ENCODE measurements at places on chromosomes 1 and 21.

DNA sequence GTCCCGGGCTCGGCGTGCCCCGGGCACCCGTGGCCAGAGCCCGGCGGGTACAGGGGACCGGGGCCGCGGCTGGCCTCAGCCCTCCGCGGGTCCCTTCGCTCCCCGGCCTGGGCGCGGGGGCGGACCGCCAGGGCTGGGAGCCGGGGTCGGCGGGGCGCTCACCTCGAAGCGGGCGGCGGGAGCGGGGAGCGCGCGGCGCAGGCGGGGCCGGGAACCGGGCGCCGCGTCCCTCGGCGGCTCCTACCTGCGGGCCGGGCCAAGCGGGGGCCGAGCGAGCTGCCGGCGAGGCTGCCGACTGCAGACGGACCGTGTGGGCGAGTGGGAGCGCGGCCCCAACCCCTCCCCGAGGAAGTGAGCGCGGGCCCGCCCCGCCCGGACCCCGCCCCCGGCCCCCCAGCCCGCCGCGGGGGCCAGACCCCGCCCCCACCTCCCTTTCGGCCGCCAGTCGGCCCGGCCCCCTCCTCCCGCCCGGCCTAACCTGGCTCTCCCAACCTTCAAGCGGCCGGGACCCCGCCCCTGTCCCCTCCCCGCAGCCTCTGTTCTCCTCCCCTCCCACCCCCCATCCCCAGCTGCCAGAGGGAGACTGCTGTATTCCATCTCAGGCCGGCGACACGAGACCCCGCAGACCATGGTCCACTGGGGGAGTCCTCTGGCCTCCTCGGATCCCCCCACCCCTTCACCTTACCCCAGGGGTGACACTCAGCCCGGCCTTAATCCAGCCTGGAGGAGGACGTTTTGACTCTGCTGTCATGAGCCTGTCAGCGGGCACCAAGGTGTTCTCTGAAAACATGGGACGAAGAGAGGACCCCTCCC, at the start of gene FHL3:
Gene FHL3 (minus strand): TSS at position 320 of the 813 bp plus-strand sequence. CDS start 6,102 bp downstream, outside the sequence.
- peak; percentile 56 for DNase-seq

- DNase-seq, result no peak
Measured at GRCh38 chr21:33026878-33027400, 1.2 kb downstream of the OLIG2 start.

DNA sequence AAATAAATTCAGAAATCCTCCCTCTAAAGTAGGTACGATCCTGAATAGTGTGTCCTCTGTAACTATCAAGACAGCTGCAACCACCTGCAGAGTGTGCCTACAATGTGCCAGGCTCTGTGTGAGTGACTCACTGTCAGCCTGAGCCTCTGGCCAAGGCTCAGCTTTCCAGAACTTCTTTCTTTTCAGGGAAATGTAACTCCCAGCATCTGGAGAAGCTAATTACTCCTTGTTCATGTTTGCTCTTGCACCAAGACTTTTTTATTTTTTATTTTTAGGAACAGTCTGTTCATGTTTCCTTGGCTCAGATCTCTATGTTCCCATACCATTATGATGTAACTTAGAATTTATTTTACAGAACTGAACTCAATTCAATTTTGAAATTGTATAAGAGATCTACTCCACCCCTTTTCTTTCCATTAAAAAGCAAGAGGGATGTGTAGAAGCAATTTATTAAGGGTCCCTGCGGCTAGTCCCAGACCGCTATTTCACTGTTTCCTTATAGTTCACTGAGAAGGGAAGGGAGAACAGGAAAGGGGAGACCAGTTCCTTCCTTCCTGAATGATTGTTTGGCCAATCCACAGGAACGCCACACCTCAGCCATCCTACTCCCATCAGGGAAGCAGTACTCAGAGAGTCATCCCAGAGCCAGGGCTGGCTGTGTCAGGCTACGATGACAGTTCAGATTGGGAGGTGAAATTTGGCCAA, 112.4 kb upstream of the ZNF648 start:
- DNase-seq, result no peak

DNA sequence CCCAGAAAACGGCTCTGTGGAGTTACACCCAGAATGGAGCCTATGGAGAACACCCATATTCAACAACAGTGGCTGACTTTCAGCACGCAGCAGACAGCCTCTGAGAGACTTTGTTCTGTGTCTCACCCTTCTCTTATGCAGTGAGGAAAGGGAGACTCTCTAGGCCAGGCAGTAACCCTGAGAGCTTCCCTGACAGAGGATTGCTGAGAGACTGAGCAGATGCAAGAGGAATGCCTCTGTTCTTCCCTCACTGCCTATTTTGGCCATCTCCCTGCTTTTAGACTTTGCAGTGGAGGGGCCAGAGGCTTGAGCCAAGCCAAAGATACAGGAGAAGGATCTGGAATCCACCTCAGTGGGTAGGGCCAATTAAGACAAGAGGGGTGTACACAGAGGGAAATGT, 41.8 kb upstream of the SLC16A1 start:
- DNase-seq, result no peak

GRCh38 chr1:171739656-171740055, 2.2 kb downstream of the VAMP4 start:
- no peak for DNase-seq

GRCh38 chr1:91613595-91613994, 112.9 kb downstream of the CDC7 start:
- DNase-seq, result no peak

DNA sequence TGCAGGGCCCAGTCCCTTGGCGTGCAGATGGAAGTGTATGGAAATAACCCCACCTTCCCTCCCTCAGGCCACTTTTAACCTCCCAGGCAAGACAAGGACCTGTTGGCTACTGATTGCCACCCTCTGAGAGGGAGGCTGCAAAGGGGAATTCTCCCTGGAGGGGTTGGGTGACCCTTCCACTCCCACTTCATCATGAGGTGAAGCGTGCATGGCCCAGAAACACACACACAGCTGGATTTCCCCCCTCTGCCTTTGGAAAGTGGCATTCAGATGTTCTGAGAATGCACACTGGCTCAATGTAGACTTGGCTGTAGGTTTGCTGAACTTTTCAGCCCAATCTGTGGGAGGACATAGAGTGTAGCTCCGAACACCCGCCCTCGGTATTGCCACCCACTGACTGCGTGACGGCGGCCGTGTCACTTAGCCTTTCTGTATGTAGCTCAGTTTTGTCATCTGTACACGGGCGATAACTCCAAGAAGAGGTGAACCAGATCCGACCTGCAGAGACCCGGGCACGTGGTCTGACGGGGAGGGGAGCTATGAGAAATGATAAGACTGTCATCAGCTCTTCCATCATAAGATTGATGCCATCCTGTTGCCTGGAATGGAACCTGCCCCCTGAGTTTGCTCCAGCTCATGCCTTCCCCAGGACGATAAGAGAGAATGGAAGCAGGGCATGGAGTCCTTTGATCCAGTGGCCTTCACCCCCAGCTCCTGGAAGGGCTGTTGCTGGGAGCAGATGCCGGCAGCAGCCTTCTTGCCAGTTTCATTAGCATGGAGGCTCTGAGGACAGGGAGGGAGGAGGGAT, 19.3 kb downstream of the MIIP start:
- DNase-seq, result no peak

GRCh38 chr1:12654004-12654567, 10.2 kb downstream of the AADACL4 start:
- no peak for DNase-seq

DNA sequence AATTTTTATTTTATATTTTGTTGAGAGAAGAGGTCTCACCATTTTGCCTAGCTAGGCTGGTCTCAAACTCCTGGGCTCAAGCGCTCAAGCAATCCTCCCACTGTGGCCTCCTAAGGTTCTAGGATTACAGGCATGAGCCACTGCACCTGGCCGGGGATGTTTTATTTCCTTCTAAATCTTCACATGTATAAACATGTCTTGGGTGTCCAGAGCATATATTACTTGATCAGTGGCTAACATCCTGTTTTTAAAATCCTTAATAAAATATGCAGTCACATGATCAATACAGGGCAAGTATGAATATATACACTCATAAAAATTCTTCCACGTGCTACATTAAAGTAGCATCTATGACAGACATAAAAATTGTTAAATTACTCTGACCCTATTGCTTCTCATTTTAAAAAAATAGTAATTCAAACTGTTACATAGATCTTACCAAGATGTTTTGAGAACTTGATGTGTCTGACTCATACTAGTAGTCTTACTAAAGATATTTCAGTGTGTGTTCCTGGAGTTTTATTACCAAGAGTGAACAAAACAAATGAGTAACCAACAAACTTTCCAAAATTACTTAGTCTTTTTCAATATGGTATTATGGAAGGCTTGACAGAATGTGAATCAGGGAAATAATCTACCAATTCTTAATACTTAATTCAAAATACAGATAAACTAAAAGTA, 222.5 kb downstream of the SLC45A1 start:
- no peak for DNase-seq

DNA sequence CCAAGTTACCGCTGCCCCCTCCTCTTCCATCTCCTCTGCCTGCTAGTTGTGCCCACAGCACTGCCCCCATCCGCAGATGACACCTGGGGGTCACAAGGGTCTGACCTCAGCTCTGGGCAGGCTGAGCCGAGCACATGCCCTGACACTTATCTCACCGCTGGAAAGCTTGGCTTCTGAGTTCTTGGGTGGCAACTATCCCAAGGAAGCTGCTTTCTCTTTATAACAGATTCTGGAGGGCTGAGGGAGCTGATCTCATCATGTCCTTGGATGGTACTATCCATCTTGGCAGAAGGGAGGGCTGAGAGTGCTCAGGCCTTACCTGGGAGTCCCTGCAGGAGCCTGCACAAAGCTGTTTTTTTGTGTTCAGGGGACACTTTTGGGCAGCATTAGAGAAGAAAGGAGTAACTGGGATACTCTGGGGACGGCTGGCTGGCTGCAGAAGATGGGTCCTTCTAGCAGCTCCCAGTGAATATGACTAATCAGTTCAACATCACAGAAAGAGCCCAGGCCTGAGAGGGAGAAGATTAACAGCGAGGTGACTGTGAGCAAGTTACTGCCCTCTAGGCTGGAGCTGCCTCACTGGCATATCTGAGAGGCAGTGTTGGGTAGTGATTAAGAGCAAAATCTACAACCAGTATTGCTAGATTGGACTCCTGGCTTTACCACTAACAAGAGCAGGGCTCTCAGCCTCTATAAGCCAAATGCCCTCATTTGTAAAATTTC, 71.6 kb downstream of the PLXNA2 start:
- no peak for DNase-seq

DNA sequence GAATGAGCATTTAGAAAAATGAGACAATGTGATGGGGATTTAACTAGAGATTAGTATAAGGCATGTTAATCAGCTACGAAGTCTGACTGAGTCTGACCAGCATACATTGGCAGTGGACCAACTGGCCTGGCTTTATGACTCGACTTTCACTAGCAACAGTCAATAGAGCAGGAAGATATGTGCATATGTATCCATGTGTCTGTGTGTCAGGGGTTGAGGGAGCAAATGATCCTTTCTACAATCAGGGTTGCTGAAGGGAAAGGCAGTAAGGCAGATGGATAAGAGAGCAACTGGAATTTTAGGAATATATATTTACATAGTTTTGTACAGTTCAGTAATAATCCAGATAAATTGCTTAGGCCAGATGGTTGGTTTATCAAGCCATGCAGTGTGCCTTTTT, 645.6 kb downstream of the PLA2G4A start:
- DNase-seq, result no peak

DNA sequence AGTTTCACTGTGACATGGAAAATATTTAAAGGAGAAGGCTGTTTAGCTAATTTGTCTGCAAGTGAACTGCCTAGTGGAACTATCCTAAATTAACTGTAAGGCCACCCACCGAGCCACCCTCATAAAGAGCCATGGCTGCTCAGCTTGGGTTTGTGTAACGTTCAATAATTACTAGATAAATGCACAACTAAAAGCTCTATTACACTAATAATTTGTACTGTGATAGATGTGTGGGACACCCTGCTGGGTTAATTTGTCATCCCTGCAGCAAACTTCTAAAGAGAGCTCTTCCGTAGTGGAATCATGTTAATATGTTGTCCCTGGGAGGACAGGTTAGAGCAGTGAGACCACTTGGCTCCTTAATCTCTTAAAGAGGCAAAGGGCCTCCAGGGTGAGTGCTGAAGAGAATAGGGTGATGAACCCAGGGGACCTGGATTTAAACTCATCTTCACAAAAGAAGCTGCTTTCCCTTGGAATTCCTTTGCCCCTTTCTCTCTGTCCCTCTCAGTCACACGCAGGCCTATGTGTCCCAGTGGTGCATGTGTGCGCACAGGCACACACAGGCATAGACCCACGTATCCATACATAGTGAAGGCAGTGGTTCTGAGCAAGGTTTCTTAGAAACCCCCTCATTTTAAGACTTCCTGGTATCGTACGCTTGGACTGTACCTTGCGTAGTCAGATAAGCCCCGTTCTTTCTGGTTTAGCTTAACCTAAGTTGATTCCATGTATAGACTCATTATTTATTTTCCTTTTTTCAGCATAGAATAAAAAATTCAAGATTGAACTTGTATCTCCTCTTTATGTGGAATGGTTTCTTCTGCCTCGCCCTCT, 310.3 kb downstream of the NFIA start:
- no peak for DNase-seq

- DNase-seq, result no peak
Measured at GRCh38 chr1:100582943-100583342, 45.0 kb downstream of the GPR88 start.

GRCh38 chr1:61836649-61837048, 94.4 kb downstream of the PATJ start:
- DNase-seq, result no peak

GRCh38 chr1:98133131-98133530, 212.3 kb upstream of the DPYD start:
- DNase-seq, result no peak

DNA sequence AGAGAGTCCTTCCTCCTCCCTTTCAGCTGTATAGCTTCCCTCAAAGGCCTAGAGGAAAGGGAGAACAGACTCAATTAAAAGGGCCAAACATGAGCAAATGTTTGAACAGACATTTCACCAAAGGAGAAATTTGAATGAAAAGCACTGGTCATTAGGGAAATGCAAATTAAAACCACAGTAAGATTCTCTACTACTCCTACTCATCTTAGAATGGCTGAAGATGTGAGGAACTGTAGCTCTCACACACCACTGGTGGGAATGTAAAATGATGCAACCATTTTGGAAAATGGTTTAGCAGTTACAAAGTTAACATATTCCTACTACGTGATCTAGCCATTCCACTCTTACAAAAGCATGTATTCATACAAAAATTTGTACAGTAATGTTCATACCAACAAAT, 253.0 kb upstream of the HOOK1 start:
- DNase-seq, result no peak

GRCh38 chr1:212098771-212099170, 63.2 kb downstream of the DTL start:
- no peak for DNase-seq

GRCh38 chr1:7684861-7685635, 86.0 kb upstream of the VAMP3 start:
- no peak for DNase-seq

DNA sequence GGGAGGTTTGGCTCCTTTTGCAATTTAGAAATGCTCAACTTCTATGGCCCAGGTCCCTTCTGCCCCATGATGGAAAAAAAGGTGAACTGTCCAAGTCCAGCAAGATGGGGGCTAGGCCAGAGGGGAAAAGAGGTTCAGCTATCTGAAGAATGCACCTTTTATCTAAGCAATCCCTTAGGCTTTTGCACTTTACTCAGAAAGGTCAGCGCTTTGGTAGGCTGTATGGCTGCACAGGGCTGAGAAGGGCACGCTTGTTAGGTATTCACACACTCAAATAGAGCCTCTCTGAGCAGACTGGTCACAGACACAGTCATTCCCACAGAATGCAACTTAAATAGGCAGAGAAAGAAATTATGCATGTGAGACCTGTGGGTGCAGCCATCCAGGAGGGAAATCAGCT, 31.0 kb downstream of the KANK4 start:
- no peak for DNase-seq

- no peak for DNase-seq
Measured at GRCh38 chr1:41199375-41199774, 42.7 kb downstream of the SCMH1 start.

- no peak for DNase-seq
Measured at GRCh38 chr1:14303011-14303410, 295.5 kb upstream of the KAZN start.

All from stimulated activated CD4-positive, alpha-beta T cell treated with anti-CD3 and anti-CD28 coated beads, Interleukin-4, amount 100 ng/mL, for 24 hours (primary cell).